ENCODE measurements at places on chromosomes 1 and 21.

GRCh38 chr1:6424000-6424565 lies 493 bp upstream of the ESPN start:
- DNase-seq = no peak

DNA sequence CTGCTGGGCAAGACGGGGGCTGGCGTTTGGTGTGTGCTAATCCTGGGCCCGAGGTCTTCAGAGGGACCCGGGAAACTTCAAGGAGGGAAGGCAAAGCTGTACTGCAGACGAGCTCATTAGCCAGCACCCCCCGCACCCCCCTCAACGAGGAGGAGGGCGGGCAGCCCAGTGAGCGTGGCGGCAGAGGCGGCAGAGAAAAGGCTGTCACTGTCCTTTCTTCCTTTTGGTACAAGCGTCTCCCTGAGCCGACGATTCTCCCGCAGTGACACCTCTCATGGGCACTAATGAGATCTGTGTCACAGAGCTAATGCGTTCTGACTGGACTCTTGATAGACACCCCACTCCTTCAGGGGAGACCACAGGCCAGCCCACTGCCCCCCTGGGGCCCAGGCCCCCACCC lies 29.5 kb downstream of the DMAP1 start:
- DNase-seq = no peak

GRCh38 chr1:81660286-81660685 lies 140.4 kb upstream of the ADGRL2 start:
- no peak for DNase-seq

- DNase-seq = no peak
Observed at GRCh38 chr1:156308078-156308477, 9.0 kb upstream of the VHLL start.

DNA sequence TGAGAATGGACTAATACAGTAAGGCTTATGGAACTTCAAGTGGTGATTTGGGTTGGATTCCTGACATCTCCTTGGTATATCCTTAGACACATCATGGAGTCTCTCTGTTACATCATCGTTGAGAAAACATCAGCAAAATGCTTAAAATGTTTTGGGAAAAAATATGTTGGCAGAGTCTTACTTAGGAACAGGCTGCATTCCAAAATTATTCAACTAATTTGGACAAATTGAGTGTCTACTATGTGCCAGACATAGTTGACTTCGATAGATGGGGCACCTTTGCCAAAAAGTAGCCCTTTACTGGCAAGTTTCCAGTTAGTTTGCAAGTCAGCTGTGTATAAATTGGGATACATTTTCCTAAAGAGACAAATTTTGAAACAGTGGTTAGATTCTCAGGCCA lies 253.4 kb upstream of the ST6GALNAC5 start:
- DNase-seq = no peak

DNA sequence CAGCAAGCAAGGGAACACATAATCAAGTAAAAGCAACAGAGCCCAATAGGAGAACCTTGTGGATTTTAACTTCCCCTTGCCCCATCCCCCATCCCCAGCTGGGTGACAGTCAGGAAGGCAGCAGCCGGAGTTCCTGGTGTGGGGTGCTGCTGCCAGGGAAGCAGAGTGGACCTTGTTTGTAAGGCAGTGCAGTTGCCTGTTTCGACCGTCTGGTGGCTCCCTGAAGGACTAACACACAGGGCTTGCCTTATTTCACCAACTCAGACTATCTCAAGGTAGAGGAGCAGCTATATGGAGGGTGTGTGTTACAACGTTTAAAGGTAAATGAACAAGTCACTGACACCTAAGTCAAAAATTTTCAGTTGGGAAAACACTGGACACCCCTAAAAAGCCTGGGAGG lies 6.6 kb downstream of the KRTAP10-8 start:
- DNase-seq = peak; percentile 5

- peak; percentile 74 for DNase-seq
Observed at GRCh38 chr1:110780600-110781484, 92.1 kb upstream of the CD53 start.

GRCh38 chr21:34722684-34723300 lies 54.0 kb downstream of the CLIC6 start:
- peak; percentile 22 for DNase-seq

DNA sequence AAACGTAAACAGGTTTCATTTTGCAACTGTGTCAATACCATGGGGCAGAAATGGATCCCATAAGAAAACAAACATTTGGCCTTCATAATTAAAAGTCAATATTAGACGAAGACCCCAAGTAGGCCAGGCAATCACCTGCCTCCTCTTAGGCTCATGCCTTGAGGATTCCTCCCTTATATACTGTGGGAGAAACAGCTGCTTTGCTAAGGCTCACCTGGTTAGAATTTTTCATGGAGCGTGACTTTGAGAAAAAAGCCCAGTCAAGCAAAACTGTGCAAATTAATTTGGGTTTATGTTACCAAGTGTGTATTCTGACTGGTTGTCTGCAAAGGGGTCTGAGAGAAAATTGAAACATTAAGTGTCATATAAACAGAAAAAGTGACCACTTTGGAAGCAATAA lies 605.3 kb upstream of the USP24 start:
- DNase-seq = no peak

- DNase-seq = no peak
Observed at GRCh38 chr1:223246476-223247112, 103.5 kb upstream of the TLR5 start.

GRCh38 chr1:183739741-183740271 lies 65.1 kb upstream of the RGL1 start:
- no peak for DNase-seq

DNA sequence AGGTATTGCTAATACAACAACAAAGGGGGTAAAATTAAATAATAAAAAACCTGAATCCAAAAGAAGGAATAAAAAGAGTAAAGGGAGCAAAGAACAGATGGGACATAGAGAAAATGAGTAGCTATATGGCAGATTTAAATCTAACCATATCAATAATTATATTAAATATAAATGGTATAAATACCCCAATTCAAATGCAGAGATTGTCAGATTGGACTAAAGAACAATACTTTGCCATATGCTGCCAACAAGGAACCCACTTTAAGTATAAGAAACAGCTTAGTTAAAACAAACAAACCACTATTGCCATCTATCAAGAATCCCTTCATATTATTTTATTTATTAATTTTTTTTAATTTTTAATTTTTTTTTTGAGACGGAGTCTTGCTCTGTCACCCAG lies 86.8 kb downstream of the MT1HL1 start:
- no peak for DNase-seq

DNA sequence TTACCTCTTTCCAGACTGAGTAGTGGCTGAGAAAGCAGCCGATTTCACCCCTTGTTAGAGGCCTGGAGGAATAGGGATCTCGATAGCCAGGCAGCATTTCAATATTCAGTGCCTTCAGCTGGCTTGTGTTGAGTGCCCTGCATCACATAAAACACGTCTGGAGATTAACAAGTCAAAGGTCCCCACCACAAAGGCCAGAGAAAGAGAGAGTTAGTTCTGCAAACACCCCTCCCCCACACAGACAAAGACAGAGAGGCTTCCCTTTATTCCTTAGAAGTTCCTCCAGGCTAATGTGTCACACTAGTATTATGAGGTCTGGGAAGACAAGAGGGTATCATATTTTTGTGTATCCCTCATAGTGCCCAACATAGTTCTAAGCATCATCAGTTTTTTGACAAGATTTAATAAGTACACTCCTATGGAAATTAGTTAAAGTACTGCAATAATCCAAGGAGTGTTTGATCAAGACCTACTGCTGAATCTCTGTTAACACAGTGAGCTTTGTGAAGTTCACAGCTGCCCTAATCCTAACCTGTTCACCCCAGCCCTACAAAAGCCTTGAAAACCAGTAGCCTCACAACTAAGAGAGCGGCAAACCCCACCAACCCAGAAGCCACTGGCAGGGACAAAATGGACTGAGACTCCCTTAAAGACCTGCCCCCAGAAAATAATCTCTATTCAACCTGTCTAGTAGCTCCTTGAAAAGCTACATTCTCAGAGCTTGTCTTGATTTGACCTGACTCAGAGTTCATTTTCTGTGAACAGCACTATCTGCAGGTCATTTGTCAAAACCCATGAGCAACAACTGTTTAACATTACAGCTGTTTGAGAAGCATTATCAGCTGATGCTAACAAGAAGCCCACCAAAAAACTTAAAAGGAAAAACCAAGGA lies 91.9 kb downstream of the COLGALT2 start:
- DNase-seq = no peak

GRCh38 chr1:39411526-39412478 lies 79.6 kb upstream of the BMP8A start:
- DNase-seq = no peak

GRCh38 chr1:230977761-230978490 lies 735 bp downstream of the TTC13 start:
- peak; percentile 37 for DNase-seq

- DNase-seq = no peak
Observed at GRCh38 chr1:49136738-49137251, 360.1 kb upstream of the BEND5 start.

DNA sequence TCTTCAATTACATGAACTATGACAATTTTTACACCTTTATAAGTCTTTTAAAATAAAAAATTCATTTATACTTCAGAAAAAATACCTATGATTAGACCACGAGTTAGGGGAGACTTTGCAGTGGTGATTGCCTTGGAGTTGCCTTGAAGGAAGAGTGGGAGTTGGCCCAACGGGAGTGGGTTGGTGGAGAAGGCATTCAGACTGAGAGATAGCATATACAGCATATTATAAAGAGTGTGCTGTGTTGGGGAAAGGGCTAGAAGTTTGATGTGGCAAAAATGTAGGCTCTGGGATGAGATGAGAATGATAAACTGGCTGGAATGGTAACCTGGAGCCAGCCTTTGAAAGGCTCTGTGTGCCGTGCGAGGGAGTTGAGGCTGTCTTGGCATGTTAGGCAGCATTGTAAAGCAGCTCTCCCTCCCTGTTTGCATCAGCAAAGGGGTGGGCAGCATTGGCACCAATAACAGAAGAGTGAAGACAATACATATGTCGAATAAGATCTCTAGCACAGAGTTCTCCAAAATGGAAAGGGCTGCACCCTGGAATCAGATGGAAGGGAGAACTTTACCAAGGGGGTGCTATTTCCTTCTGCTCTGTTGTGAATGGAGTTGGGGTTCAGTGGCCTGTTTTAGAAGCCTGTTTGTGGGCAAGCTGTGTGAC lies 24.4 kb downstream of the MPZL1 start:
- DNase-seq = no peak

DNA sequence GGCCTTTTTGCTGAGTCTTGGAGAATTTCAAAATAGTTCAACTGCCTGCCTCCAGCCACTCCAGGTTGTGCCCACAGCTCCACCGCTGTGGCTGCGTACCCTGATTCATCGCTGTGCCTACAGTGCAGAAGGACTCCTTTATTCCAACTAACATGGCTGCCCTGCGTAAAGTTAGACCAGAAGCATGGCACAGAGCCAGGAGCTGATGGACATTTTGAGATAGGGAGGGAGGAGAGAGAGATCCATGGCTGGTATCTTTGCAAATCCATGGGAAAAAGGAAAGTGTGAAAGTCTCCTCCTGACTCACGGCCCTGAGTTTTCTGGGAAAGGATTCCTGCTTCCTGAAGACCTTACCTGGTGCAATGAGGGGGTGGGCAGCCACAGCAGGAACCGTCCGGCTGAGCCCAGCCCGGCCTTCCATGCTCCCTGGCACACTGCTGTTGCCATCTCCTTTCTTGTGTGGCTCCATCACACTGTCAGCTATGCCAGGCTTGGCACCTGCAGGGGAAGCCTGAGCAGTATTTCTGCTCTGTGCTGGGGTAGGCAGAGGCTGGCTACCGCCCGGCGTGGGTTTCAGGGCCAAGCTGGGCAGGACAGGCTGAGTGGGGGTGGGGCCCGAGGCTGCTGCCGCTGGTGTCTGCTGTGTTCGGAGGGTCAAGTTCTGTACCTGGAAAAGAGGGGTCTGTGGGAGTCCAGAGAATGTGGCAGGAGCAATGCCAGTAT lies 46.0 kb upstream of the A3GALT2 start:
- no peak for DNase-seq

DNA sequence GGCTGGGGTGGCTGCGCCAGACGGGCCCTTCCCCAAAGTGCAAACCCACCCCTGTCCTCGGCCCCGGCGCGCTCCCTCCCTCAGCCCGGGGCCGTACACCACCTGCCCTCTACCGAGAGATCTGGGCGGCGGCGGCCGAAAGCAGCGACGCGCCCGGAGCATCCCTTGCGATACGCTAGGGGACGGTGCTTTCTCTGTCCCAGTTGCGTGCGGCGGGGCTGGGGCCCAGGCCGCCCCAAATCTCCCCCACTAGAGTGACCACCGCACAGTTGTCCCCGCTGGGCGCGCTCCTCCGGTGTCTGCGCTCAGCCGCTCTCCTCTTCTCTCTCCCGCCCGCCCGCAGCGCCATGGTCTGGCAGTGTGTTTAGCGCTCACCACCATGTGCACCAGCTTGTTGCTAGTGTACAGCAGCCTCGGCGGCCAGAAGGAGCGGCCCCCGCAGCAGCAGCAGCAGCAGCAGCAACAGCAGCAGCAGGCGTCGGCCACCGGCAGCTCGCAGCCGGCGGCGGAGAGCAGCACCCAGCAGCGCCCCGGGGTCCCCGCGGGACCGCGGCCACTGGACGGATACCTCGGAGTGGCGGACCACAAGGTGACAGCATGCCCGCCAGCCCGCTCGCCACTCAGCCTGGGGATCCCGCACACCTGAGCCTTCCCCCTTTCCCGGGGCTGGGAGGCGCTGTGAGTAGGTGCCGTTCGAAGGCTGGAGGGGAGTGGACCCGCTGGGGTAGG lies 1.0 kb downstream of the ST6GALNAC5 start:
- no peak for DNase-seq

DNA sequence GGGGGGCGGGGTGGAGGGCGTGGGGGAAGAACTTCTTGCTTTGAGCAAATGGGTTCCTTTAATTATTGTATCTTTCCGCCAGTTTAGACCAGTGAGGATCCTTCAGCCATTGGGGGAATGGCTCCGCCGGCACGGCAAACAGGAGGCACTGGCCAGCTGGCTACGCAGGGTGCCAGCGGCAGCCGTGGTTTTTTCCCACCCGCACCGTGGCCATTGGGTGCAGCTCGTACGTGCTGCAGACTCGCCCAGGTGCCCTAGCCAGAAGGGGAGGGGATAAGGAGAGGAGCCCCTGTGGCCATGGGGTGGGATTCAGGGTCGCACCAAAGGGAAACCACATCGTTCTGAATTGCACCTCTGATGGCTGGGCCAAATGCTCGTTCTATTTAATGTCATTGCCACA lies 65.6 kb downstream of the RGSL1 start:
- DNase-seq = no peak

DNA sequence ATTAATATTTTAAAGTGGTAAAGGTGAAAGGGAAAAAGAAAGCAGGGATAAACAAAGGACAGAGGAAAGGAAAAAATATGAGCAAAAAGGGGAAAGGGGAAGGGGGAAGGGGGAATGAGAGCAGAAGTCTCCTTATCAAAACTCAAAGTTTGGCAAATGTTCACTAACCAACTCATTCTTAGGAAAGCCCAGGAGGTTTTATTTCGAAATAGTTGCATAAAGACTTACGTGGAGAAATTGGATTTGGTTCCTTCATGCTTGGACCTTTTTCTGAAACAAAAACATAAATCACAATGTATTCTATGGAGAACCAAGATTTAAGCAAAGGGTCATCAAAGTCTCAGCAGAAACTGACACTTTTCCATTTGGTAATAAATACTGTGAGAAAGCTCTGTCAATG lies 188.1 kb downstream of the TGFBR3 start:
- no peak for DNase-seq

GRCh38 chr1:42807056-42807668 lies 9.8 kb upstream of the ERMAP start:
- DNase-seq = no peak

GRCh38 chr1:13535227-13535626 lies 21.4 kb upstream of the LRRC38 start:
- no peak for DNase-seq

- DNase-seq = no peak
Observed at GRCh38 chr1:220880362-220880670, 1.1 kb downstream of the HLX start.

GRCh38 chr1:55204997-55205396 lies 10.2 kb downstream of the USP24 start:
- DNase-seq = no peak

All from activated naive CD4-positive, alpha-beta T cell treated with Interleukin-2 at 50 U/mL for 16 hours (primary cell).